ENCODE measurements at places on chromosomes 7 and 10.

DNA sequence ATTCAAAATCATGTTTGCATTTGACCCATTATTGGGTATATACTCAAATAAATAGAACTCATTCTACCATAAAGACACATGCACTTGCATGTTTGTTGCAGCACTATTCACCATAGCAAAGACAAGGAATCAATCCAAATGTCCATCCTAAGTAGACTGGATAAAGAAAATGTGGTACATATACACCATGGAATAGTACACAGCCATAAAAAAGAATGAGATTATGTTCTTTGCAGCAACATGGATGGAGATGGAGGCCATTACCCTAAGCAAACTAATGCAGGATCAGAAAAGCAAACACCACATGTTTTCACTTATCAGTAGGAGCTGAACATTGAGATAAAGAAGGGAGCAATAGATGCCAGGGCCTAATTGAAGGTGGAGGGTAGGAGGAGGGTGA lies 12.0 kb upstream of the HHEX start:
- no peak for DNase-seq

- no peak for DNase-seq
These were observed 4.8 kb downstream of the ECHDC3 start for GRCh38 chr10:11746883-11747539.

DNA sequence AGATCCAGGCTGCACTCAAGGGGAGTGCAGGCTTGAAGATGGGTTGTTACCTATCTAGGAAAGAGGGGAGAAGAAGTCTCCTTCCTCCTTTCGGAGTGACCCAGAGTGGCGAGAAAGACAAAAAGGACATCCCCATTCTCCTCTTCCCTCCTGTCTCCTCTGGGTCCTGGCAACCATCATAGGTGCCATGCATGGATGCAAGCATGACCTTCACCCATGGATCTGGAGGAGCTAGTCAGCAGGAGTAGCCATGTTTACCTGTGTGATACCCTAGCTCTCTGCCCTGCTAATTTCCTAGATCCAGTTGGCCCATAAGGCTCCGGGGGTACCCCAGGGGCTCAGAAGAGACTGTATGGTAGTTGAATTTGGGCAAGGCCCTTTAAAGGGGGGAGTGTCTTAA lies 17.2 kb upstream of the CROT start:
- no peak for DNase-seq

DNA sequence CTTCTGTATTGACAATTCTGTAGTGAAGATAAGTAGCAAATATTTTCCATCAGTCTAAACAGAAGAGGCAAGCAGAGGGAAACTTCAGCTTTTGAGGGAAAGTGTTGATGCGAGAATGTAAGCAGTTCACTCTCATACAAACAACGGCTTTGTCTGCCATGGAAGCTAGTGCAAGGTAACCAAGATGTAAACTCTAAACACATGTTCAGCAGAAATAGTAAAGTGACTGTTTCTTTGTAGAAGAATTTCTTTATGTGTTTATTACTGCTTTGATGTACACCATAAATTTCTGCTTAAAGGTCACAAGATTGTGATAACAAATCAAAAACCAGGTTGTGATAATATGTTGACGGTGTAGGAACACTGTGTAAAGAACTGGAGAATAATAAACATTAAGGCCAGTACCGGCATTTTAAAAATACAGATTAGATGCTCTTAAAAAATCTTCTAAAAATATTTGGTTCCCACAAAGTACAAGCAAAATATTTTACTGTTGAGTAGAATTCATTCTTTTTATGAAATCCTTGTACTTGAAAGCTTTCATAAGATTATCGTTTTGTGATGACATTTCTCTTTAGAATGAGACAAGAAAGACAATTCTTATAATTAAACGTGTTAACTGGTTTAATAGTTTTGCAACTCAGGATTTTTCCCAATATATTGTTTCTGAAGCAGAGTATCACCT lies 34.2 kb downstream of the SEMA3C start:
- no peak for DNase-seq

DNA sequence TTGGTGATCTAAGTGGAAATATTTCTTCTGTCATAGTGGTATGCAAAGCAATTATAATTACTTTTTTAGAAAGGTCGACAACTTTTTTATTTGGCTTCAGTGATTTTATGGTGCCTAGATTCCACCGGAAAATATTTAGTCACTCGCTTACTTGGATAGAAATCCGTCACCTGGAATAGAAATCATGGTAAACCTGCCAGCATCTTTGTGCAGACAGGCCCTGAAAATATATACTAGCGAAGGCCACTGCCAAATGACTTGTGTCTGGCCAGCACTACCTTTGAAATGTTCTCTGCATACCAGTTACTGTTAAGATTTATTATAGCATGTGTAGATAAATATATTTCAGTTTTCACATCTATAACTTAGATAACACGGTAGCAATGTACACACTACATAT lies 226.4 kb downstream of the AGMO start:
- DNase-seq, result no peak

GRCh38 chr10:133312016-133312768 lies 3.5 kb downstream of the ZNF511 start:
- DNase-seq, result no peak

GRCh38 chr10:121385136-121385535 lies 213.1 kb downstream of the FGFR2 start:
- DNase-seq, result no peak

DNA sequence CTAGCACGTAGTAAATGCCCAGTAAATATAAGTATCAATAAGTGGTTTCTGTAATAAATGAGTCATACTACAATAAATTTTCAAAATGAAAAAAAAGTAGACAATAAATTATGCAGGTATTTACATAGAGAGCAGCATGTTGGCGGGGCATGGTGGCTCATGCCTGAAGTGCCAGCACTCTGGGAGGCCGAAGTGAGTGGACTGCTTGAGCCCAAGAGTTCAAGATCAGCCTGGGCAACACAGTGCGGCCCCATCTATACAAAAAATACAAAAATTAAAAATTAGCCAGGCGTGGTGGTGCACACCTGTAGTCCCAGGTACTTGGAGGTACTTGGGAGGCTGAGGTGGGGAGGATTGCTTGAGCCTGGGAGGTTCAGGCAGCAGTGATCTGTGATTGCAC lies 509.3 kb upstream of the KLF6 start:
- DNase-seq, result no peak

GRCh38 chr10:122555442-122555841 lies 5.1 kb upstream of the DMBT1 start:
- no peak for DNase-seq

DNA sequence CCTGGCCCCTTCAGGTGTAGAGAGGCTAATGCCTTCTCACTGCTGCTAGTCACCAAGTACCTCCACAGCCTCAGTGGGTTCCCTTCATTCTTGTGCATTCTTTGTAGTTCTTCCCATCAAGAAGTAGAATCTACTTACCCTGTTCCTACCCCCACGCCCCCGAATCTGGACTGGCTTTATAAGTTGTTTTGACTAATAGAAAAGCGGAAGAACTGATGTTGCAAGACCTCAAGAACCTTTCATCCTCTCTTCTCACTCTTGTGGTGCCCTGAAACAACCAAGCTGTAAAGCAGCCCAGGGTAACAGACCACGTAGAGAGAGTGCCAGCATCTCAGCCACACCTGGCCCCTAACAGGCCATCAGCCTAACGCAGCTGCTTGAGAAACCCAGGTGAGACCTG lies 23.2 kb upstream of the LAMB1 start:
- no peak for DNase-seq

DNA sequence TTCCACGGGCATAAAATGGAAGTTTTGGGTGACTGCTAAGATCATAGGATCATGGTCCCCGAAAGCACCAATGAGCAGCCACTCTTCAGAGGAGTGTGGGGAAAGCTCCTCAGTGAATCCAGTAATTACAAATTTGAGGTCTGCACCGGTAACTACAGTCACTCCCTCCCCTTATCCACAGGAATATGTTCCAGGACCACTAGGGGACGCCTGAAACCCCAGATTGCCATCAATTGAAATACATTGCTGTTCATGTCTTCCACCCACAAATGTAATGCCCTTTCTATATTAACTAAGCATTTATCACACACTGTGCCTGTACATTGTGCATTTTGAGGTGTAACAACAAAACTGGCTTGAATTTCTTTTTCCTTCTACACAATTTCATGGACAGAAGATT lies 447.9 kb upstream of the PFKP start:
- DNase-seq, result no peak

DNA sequence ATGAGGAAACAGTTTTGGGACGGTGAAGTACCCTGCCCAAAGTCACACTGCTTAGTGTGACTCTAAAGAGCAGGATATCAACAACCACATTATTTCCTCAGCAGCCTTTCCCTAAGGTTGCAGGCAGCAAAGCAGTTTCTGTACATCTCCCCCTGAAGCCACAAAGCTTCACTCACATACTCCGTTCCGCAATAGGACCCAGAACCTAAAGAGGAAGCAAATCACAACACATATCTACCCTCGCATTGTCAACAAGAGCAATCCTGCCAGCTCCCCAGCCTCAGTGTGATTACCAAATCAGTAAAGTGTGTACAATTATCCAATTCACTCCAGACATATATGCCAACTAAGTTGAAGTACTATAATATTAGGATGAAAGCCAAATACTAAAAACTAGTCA lies 30.8 kb downstream of the VAX1 start:
- no peak for DNase-seq

- no peak for DNase-seq
These were observed 255.8 kb upstream of the CNTNAP2 start for GRCh38 chr7:145860809-145861208.

DNA sequence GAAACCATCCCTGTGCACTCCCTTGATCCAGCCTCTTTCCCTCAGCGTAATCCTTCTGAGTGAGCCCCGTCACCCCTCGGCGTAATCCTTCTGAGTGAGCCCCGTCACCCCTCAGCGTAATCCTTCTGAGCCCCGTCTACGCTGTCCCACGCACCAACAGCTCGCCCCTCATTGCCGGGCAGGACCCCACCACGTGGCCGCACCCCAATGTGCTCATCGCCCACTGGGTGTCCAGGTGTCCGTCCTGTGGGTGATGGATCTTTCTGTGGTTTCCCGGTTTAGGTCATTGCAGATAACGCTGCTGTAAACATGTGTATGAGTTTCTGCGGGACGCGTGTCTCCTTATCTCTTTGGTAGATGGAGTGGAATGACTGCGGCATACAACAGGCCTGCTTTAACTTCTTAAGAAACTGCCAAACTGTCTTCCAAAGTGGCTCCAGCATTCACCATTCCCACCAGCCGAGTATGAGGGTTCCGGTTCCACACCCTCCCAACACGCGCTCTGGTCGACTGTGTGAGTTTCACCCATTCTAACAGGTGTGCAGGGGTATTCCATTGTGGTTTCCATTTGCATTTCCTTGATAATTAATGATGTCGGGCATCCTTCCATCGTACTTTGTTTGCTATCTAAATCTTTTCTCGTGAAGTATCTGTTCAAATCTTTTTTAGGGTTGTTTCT lies 42.1 kb upstream of the NKX6-2 start:
- DNase-seq, result no peak

DNA sequence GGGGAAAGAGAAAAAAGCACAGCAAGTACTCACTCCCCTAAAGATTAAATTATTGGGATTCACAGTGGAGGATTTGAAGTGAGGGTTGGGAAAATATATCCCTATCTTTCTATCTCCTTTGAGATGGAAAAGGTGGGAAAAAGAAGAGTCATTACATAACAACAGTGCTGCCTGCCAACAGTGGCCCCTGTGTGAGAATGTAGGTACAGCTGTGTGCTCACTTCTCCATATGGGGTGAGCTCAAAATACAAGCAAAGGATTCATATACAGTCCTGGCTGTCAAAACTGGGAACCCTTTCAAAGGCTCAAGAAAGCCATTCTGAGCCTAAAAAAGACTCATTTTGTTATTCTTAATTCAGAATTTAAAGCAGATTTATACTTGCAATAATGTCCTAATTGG lies 458.5 kb downstream of the GPAM start:
- DNase-seq, result no peak

DNA sequence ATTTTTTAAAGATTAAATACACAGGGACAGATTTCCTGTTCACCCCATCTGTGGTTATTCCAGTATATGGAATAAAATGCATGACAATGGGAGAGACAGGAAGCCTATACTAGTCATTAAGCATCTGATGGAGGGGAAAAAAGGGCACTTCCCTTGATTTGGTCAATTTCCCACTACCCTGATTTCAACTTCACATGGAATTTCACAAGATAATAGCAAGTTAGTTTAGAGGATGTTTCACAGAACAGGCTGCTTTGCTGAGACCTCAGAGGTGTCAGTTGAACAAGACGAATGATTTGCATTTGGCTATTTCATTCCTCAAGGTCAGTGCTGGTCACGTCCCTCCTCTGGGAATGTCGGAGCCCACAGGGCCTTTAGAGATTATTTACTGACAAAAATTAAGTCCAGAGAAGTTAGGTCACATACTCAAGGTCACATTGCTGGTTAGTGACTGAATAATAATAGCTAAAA lies 4.7 kb upstream of the ITPRIP start:
- no peak for DNase-seq

GRCh38 chr10:110076559-110077318 lies 69.0 kb downstream of the ADD3 start:
- no peak for DNase-seq

DNA sequence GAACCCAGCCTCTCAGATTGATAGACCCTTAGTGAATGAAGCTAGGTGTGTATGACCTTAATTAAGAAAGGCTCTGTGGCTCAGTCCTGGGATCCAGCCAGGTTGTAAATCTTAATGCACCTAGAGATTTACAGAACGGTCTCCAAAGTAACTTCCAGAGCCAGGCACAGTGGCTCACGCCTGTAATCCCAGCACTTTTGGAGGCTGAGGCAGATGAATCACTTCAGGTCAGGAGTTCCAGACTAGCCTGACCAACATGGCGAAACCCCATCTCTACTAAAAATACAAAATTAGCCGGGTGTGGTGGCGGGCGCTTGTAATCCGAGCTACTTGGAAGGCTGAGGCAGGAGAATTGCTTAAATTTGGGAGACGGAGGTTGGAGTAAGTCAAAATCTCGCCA lies 24.3 kb downstream of the CALHM2 start:
- DNase-seq, result no peak

DNA sequence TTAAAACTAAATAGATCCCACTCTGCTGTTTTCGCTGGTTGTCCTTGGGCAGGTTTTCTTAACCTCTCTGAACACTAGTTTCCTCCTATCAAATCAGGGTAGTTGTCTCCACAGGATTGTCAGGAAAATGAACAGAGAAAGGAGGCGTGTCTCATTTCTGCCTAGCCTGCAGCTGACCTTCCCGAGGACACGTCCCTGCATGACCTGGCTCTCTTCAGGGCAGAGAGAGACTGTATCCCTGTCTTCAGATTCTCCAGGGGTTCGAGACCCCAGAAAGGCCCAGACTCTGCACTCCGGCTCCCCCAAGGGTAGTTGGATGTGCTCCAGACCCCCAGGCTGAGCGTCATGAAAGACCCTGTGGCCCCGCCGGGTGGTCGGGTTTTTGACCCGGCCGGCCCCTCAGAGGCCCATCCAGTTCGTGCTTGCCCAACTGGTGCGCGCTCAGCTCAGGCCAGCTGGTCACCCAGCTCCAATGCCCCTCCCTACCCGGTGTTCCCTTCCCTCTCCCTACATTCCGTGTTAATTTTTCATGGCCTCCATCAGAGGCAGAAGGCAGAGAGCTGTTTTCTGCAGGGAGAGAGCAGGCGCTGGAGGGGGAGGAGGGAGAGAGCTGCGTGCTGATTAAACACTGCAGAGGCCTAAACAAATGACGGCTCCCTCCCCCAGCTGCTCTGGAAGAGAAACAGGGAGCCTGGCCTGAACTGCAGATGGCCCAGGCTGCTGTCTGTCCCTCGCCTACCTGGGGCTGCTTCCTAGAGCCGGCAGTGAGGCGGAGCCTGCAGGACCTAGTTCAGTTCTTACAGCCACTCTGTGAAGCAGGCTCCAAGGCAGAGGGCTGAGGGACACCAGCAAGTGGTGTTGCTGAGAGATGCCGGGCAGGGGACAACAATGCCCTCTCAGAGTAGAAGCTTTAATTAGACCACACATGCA lies 86.2 kb upstream of the PPIF start:
- no peak for DNase-seq

Measured in DMS79 treated with DMSO at 0.1 percent for 48 hours (cell line).